GM19239 (cell line): ENCODE measurements at places on chromosomes 4 and X.

GRCh38 chrX:45811326-45811725 lies 610.6 kb upstream of the DIPK2B start:
- no peak for DNase-seq

DNA sequence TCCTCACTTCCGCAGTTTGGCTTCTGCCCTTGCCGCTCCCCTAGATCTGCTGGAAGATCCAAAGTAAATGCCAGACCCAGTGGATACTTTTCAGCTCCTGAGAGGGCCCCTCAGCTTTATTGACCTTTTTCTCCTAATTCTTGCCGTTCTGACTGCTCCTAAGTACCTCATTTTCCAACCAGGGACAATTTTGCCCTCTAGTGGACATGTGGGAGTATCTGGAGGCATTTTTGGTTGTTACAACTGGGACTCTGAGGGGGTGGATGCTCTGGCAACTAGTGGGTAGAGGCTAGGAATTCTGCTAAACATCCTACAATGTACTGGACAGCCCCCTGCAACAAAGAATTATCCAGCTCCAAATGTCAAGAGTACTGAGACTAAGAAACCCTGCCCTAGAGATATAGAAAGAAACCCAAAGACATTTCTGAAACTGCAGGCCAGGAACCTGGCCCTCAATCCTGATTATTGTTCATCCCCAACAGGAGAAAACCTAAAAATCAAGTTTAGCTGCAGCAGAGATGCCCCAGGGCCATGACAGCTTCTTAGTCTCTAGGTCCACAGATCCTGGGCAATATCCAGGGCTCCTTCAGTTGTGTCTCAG lies 3.4 kb downstream of the TEX13B start:
- DNase-seq: no peak

GRCh38 chrX:40146262-40147125 lies 48.7 kb upstream of the BCOR start:
- DNase-seq: no peak

- DNase-seq: no peak
Observed at GRCh38 chr4:172096786-172097185, 283.6 kb downstream of the GALNTL6 start.

DNA sequence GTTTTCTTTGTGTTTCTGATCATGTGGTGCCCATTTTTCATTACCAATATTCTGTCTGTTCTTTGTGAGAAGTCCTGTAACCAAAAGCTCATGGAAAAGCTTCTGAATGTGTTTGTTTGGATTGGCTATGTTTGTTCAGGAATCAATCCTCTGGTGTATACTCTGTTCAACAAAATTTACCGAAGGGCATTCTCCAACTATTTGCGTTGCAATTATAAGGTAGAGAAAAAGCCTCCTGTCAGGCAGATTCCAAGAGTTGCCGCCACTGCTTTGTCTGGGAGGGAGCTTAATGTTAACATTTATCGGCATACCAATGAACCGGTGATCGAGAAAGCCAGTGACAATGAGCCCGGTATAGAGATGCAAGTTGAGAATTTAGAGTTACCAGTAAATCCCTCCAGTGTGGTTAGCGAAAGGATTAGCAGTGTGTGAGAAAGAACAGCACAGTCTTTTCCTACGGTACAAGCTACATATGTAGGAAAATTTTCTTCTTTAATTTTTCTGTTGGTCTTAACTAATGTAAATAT lies 110.4 kb downstream of the IL13RA2 start:
- DNase-seq: no peak

DNA sequence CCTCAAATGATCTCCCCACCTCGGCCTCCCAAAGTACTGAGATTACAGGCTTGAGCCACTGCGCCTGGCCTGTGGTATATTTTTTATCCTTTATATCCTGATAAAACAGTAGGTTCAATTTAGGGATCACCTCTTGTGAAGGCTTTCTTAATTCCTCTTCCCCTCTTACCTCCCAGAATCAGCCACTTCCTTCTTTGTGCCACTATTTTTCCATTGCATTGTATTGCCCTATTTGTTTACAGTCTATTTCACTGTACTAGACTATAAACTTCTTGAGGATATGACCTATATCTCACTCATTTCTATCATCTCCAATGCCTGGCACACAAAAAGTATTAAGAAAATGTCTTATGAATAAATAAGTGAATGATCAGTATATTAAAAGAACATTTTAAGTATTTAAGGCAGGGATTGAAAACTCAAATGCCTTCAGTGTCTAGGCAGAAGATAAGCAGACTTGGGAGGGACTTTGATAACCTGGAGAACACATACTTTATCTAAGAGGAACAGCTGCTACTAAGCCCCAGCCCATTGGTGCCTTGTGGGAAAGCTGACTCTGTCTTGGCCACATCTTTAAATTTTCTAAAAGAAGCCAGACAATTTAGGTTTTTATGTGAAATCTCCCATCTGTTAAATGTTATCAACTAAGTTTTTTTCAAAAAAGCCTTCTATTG lies 82.3 kb upstream of the OGT start:
- no peak for DNase-seq

DNA sequence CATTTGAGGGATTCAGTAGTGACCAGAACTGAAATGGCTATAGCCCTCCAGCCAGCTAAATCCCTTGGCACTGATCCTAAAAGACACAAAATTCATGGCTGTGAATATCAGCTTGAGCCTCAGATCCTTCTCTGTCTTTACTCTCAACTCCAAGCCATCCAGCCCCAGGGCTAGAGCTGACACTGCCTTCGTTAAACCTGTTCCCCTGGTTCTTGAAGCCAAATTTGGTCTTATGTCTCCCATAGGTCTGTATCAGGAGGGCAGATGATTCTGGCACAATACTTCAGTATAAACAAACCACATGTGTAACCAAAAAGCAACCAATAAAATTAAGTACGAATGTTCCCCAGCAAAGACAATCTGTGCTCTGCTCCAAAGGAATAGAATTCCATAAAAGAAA lies 78.0 kb downstream of the ANOS1 start:
- DNase-seq: no peak

GRCh38 chr4:182822554-182822953 lies 94.6 kb downstream of the DCTD start:
- no peak for DNase-seq

GRCh38 chr4:8470451-8471024 lies 30.0 kb downstream of the TRMT44 start:
- DNase-seq: no peak

- DNase-seq: no peak
Observed at GRCh38 chrX:30831082-30831481, 58.0 kb downstream of the TAB3 start.

DNA sequence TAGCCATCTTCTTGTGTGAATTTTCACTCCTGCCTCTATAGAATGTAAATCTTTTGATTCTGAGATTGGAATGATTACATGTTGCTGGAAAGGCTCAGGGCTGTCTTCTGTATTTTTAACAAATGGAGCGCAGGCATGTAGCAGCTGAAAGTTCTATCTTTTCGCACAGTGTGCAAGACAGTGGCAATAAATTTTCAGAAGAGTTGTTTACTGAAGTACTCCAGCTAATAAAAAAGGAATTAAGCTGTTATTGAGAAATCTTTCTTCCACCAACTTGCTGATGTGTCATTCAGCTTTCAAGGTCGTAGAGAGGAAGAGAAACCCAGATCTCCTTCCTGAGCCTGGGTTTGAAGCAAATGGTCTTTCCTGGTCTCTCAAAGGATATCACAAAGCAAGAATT lies 122.0 kb upstream of the PUDP start:
- no peak for DNase-seq

GRCh38 chrX:10990418-10990817 lies 120.7 kb upstream of the HCCS start:
- DNase-seq: no peak

DNA sequence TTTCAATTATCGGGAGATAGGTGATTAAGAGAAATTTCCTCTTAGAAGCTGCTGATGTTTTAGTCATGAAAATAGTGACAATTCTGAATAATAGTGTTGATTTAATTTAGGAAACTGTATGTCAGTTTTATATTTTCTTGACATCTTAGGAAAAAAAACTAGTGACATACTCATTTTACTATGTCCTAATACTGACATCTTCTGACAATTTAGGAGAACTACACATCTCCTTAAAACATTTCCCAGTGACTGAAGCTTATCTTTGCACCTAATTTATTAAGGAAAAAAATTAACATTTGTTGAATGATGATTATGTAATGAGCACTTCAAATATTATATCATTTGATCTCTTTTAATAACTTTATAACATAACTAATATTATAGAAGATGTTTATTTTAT lies 42.0 kb upstream of the RBMXL3 start:
- no peak for DNase-seq

DNA sequence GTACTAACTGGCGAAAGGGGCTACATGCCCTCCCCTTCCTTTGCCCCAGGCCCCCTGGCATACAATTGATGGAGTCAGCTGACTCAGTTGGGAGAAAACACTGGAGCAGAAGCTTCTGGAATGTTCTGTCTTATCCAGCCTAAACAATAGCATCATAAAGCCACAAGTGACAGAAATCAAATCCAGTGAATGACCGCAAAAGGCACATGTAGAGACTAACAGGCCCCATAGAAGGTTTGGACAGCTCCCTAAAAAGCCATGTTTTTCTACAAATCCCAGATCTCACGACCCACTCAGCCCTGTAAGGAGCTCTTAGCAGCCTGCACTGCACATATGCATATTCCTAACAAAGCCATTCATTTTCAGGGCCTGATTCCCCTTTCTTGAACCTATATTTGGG lies 25.1 kb downstream of the SCARB2 start:
- DNase-seq: no peak

DNA sequence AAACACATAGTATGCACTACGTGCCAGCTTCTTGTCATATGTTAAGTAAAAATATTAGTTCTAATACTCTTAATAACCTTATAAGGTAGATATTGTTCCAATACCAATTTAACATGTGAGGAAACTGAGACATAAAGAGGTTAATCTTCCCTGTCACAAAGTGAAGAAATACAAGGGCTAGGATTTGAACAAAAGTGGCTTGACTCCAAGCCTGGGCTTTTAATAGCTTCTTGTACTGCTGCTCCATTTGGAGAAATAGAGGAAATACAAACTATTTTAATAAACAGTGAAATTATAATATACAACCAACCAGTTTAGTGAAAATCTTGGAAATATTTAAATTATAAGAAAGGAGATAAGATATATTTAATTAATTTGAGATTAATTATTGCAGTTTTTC lies 33.2 kb downstream of the TLL1 start:
- DNase-seq: no peak

DNA sequence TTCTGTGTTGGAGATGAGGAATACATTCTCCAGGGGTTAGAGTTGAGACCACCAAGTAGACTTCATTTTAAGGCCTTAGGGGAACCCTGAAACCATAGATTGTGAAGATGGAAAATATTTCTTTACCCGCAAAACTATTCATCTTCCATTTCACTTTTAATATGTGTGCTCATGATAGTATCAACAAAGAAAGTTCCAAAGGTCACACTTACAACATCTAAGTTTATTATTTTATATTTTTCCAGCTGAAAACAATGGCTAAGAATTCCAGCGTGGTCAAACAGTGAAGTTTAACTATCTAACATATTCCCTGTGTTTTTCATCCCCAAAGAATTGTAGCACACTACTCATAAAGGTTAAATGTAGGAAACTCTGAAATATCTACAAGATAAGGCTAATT lies 214.5 kb upstream of the GIMD1 start:
- DNase-seq: no peak

DNA sequence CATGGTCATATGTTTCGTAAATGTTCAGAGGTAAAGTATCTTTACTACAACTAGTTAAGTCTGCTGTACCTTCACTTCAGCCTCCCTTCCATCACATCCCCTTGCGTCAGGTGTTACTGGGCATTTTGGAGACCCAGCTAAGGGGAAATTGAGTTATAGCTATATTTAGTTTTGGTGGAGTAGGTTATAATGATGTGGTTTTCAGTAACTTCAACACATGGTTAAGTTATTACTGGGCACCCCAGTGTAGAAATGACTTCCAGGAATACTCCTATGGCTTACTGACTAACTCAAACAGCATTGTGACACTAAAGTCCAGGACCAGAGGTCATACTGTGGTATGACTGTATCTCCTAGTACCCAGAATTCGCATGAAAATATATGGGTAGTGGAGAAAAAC lies 23.4 kb upstream of the ACSL1 start:
- no peak for DNase-seq

DNA sequence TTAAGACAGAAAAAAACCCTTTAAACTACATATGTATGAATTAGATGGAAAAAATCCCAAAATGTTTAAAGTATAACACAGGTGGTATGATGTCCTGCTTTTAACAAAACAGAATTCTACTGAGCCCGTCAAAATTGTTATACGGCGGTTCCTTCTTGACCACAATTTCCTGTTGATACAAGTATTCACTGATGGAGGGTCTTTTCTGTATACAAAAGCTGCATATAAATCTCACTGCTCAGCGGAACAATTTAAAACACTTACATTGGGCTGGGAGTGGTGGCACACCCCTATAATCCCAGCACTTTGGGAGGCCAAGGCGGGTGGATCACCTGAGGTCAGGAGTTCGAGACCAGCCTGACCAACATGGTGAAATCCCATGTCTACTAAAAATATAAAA lies 62.4 kb downstream of the RPS6KA3 start:
- no peak for DNase-seq

GRCh38 chr4:7966281-7967062 lies 26.8 kb upstream of the AFAP1 start:
- DNase-seq: no peak

- no peak for DNase-seq
Observed at GRCh38 chr4:108272046-108272445, 103.3 kb upstream of the LEF1 start.

DNA sequence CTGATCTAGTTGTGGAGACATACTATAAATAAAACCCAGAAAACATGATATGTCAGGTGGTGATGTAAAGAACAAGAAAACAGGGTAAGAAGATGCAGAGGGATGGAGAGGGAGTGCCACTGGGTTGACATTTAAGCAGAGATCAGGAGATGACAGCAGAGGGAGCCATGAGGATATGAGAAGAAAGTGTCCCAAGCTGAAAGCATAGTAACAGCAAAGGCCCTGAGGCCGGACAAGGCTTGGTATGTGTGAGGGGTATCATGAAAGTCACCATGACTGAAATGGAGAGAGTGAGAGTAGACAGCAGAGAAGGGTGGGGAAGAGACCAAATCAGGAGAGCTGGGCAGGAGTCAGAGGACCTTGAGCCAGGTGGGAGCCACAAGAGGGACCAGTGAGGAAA lies 3.4 kb downstream of the GPKOW start:
- DNase-seq: no peak
